ENCODE measurements at places on chromosomes 1 and 21.

DNA sequence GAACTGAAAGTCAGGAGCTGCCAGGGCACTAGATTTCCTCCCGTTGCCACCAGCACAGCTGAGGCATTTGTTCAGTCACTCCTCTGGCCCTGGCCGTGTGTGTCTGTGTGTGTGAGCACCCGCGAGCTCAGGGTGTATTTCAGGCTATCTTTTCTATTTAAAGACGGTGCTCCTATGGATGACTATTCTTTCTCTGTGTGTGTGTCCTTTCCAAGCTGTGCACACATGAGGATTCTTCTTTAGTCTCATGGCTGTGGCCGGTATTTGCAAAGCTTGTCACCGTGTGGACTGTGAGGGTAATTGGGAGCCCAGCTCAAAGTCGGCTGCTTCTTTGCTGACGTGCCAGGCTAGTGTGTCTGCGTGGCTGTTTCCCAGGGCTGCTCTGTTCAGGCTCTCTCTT, 3.0 kb upstream of the KCND3 start:
- no peak for DNase-seq

DNA sequence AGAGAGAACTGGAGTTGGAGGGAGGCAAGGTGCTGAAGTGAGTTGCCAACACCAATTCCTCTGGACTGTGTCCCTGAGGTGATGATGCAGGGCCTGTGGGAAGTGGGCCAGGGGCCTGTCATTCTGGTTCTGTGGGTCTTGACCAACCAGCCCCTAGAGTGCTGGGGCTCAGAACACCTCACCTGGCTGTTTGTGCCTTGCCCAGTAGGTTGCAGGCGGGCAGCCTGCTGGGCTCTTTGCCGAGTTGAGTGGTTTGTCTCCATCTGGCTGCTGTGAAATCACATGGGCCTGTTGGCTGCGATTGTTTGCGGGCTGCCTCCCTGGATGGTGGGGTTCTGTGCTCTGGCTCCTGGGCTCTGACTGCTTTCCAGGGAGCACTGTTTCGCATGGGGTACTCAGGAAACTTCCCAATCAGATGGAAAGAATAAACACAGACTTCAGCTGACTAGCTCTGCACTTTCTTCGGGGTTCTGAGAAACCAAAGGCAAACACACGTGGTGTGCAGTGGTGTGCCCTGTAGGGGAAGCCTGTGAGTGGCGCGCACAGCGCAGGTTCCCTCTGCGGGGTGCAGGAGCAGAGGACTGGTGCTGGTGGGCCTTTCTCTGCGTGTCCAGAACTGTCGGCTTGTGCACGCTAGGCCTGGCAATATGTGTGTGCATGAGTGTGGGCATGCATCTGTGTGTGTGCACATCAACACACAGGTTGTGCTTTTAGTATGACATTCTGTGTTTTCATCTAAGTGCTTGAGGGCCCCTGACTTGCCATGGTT, 95.1 kb downstream of the RHOU start:
- DNase-seq: no peak

DNA sequence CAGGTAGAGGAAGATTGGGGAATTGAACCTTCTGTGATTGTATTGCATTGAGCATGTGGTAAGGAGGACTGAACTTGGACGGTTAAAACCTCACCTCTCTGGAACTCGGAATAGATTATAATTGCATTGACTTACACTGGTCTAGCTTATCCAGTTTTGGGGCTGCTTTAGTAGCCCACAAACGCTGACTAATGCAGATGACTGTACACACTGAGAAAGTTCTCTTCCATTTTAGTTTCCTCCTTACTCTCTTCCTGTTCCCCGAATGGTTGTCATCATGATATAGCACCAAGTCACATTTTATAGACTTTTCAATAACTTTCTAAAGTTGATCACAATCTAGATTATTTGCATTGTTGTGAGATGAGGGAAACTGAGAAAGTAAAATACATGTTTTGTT, 78.2 kb downstream of the NFIA start:
- DNase-seq: no peak

GRCh38 chr21:34737115-34737514, 68.3 kb downstream of the CLIC6 start:
- no peak for DNase-seq

All from stimulated activated CD8-positive, alpha-beta memory T cell treated with anti-CD3 and anti-CD28 coated beads, Interleukin-7, amount 100 ng/mL, for 24 hours (primary cell).